ENCODE measurements at places on chromosomes 1 and 21.

DNA sequence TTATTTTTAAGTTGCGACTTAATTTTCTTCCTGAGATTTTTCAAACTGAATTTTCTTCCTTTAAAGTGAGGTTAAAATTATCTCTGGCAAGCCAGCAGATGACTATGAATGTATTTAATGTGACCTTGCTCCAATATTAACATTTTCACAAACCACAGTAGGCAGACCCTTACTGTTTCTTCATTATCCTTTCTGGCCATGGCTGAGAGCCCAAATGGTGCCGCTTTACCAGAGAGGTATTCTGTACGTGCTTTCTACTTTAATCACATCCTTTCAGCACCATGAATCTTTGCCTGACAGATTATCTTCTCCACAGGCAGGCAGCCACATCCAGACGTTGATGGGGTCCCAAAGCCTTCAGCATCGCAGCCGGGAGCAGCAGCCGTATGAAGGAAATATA is 129.6 kb downstream of the LRRC40 start:
- no peak for DNase-seq

DNA sequence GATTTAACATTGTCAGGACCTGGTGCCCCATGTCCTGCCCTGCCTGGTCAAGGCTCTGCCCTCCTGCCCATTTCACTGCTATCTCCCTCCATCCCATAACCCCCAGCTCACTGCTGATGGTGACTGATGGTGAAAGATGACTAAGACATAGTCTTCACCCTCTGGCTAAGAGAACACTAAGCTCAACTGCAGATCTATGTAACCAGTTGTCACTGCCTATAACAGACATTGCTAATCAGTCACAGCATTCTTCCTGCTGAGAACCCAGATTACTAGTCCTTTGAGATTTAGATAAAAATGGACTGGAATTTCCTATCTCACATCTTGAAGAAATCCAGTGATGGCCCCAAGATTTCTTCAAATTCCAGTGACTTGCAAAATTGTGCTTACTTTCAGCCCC is 8.0 kb upstream of the ZNF362 start:
- no peak for DNase-seq

- DNase-seq = no peak
Measured at GRCh38 chr1:90823686-90824085, 106.6 kb upstream of the BARHL2 start.

DNA sequence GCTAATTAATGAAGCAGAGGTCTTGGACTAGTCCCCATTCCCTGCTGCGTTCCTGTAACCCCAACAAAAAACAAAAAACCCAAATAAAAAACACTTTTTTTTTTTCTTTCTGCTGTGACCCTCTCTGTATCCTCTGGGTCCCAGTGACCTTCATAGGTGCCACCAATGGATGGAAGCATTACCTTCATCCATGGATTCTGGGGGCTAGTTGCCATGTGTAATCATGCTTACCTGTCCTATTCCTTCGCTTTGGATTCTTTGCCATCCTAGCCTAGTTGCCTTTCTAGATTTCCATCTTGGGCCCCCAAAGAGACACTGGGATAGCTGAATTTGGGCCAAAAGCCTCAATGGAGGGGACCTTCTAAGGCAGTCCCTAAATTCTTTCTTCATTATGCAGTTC is 1208.7 kb downstream of the BRINP3 start:
- DNase-seq = no peak

- no peak for DNase-seq
Measured at GRCh38 chr1:231862611-231863010, 236.0 kb downstream of the DISC1 start.

DNA sequence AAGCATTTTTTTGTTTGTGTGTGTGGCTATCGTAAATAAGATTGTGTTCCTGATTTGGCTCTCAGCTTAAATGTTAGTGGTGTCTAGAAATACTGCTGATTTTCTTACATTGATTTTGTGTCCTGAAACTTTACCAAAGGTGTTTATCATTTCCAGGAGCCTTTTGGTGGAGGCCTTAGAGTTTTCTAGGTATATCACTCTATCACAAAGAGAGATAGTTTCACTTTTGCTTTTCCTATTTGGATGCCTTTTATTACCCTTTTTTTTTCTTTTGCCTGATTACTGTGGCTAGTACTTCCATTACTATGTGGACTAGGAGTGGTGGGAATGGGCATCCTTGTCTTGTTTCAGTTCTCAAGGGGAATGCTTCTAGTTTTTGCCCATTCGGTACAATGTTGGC is 109.6 kb downstream of the S1PR1 start:
- DNase-seq = no peak

- no peak for DNase-seq
Measured at GRCh38 chr1:29311352-29312030, 75.2 kb downstream of the PTPRU start.

DNA sequence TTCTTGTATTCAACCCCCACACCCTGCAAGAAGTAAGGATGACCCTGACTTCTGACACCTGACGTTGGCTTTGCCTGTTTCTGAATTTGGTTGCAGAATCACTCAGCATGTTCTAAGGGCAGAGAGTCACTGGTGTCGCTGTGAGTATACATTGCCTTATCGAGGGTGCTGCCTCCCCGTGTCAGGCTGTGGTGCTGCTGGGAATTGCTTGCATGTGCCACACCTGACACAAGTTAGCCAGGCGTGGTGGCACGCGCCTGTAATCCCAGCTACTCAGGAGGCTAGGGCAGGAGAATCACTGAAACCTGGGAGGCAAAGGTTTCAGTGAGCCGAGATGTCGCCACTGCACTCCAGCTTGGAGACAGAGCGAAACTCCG is 45.9 kb downstream of the WDR4 start:
- DNase-seq = no peak

GRCh38 chr21:33268393-33268736 is 2.2 kb downstream of the IL10RB start:
- DNase-seq = no peak

DNA sequence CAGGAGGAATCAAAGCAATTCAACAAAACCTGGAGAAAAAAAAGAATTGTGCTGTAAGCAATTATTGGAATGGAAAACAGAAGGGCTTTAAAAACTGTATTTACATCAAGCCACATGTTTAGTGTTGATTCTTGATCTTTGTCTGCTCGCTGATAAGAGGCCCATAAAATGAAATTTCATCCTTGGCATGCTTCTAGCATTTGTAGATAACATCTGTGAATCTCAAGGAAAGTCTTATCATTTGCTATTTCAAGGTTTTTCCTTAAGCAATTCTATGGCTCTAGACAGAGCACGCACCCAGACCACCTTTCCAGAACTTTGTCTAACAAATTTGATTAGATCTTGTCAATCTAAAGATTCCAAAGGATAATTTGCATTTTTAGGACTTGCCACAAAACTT is 181.0 kb upstream of the FGGY start:
- DNase-seq = no peak

DNA sequence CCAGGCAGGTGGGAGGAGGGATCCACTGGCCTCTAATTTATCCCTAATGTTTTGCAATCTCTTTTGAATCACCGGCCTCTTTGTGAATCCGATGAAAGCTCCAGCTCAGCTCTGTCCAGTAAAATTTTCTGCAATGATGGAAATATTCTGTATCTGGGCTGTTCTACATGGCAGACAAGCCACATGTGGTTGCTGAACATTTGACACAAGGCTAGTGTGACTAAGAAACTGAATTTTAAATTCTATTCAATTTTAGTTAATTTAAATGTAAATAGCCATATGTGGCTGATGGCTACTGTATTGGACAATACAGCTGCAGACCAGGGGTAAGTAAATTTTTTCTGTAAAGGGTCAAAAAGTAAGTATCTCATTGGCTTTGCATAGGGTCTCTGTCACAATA is 135.1 kb downstream of the CSMD2 start:
- no peak for DNase-seq

DNA sequence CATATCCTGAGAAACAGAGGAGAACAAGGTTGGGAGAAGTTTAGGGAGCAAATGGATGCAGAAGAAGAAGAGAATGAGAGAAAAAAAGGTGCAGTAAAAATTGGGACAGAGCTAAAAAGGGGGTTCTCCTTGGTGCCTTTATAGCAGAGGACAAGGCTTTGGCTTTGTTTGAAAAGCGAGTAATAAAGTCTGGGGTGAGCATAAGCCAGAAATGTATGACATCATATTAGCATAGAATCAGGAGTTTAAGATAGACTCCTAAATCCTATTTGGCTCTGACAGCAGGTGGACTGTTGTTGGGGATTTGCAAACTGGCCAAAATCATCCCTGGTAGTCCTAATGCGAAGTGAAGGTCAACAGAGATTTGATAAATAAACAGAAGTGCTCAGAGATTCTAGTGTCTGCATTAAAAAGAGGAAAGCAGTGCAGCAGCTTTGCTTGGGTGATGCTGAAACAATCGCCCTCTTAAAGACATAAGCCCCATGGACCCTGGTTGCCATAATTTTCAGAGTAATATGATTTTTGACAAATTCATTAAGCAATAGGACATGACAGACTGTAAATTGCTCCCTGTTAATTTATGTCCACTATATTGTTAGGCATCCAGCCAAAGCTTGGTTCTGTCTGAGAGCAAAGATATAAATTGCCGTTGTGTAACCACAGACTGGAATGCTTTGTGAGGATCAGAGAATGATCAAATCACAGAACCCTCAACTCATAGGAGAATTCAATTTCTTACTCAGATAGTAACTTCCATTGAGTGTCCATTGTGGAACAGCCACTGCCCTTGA is 385.0 kb upstream of the NFIA start:
- no peak for DNase-seq

GRCh38 chr21:42117967-42118780 is 47.1 kb downstream of the UMODL1 start:
- DNase-seq = no peak

DNA sequence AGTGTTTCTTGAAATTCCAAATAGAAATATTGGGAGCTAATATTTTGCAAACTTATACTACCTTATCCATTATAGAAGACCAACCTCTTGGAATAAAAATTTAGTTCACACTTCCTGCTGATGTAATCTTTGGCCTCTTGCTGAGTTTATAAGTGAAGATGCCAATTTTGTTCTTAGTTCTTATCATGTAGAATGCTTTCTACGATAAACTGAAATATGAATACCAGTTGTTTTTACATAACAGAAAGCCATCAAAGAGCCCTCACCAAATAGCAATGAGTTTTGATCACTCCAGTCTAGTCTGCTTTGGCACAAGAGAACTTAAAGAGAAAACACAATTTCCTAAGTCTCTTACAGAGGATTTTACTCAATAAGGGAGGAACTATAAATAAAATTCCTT is 89.5 kb downstream of the DENND1B start:
- no peak for DNase-seq

- DNase-seq = no peak
Measured at GRCh38 chr1:198530953-198531352, 9.5 kb downstream of the ATP6V1G3 start.

DNA sequence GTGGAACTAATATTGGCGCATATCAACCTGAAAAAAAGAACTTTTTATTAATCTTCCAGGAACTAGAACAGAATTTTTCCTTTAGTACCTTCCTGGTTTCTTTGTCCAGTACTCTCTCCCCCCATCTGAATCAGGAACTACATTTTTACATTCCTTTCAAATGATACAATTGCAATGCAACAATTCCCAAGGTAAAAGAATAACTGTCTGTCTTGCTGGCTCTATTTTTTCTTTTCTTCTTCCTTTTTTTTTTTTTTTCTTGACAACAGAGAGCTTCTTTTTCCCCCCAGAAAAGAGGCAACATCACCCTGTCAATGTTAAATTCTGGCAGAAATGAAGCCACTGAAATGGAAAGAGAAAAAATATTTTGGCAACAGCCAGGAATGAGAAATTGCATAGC is 4.5 kb upstream of the CD101 start:
- DNase-seq = no peak

DNA sequence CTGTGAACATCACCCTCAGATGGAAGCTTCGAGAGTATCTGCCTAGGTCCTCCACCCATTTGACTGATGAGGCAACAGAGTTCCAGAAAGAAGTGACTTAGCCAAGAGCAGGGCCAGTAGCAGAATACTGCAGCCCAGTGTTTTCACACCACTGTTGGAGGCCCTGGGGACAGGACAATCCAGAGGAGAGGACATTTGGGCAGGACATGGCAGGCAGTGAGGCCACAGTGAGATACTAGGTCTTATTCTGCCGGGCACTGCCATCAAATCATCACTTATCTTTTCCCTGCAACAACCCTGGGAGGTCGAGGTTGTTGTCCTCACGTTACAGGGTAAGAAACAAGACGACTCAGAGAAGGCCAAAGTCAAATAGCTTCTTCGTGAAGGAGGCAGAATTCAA is 5.5 kb upstream of the FOXO6 start:
- no peak for DNase-seq

DNA sequence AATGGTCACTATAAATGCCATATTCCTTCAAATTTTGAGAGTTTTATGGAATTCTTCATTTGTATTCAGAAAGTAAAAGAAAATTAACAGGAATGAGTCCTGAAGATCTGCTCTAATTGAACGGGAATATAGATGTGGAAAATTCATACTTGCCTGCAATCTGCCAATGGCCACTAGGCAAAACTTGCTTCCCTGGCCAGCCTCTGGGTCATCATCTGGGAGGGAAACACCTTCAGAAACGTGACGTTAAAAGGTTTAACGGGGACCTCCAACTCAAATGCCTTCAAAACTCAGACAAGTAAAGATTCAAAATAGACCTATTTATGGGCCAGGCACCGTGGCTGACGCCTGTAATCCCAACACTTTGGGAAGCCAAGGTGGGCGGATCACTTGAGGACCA is 21.7 kb upstream of the CTSK start:
- DNase-seq = no peak

- no peak for DNase-seq
Measured at GRCh38 chr1:201088901-201089525, 23.2 kb downstream of the CACNA1S start.

DNA sequence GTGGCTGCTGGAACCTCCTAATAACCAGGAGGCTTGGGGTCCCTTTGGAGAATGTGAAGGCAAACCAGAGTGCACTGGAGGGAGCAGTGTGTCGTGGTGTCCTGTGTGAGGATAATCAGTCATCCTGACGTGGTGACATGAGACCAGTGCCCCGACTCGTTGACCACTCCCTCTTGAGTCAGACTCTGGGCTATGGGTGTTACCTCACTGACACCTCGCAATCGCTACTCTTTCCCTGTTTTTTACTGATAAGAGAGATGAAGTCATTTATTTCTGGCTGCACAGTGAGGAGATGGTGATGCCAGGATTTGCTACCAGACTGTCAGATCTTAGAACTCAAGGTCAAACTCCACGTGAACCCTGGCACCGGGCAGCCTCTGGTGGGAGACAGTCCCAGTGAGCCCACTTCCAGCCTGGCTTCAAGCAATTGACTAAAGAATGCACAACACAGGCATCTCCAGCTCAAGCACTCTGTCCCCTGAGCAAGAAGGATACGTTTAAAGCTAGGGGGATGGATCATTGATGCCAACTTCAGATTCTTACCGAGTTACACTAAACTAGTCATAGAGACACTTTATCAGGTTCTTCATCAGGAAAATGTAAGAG is 30.3 kb downstream of the UBASH3A start:
- DNase-seq = no peak

DNA sequence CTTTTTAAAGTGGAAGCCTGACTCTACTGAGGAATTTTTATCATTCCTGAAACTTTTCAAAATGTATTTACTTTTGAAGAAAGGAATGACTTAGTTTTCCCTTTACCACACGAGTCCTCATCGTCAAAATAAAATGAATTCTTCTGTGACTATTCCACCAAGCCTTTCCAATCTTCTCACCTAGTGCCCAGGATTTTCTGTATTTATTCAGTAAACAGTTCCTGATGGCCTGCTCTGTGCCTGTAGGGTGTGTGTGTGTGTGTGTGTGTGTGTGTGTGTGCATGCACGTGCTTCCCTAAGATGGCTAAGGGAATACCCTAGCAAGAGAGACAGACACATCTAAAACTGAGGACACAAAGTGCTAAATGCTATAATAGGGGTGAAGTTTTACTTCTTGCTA is 395.0 kb upstream of the USP24 start:
- DNase-seq = no peak

All from stimulated activated CD4-positive, alpha-beta T cell treated with anti-CD3 and anti-CD28 coated beads, TNF-alpha, amount 100 ng/mL, for 4 hours (primary cell).